ENCODE measurements at places on chromosomes 3 and 15.

DNA sequence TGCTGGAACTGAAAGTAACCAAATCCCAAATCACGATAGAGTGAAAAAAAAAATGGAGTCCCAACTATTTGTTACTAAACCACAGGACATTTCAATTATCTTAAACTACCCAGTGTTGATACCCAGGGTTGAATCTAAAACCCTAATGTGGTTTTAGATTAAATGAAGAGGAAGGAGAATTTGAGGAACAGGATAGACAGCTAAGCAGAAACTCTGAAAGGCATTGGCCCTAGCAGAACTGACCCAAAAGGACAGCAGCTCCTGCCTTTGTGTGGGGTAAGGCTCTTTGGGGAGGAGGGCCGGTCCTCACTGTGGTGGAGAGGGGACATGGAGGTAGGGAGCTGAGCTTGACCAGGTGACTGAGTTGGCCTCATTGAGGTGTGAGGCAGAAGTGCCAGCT lies 30.7 kb upstream of the SNRK start:
- DNase-seq = no peak

DNA sequence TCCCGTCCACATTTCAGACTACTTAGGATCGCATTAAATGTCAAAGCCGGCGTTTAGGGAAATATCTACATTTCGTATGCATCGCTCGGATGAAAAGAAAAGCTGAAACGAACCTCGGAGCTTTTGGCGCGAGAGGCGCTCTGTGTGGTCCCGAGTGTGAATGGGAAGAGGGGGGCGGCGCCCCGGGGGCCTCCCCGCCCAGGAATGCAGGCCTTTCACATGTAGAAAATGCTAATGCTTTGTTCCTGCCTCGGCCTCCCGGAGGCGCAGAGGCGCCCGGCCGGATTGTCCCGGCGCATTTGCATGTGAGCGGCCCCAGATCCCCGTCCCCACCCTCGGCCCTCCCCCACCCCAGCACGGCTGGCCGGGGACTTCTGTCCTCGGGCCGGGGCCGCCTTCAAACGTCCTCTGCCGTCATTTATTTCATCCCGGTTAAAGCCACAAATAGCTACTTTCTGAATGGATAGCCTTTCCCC lies 37.0 kb upstream of the TRIM71 start:
- DNase-seq = no peak

DNA sequence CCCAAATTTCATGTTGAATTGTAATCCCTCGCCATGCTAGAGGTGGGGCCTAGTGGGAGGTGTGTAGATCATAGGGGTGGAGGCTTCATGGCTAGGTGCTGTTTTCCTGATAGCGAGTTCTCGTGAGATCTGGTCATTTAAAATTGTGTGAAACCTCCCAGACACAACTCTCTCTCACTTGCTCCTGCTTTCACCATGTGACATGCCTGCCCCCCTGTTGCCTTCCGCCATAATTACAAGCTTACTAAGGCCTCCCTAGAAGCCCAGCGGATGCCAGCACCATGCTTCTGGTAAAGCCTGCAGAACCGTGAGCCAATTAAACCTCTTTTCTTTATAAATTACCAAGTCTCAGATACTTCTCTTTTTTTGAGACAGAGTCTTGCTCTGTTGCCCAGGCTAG lies 36.0 kb downstream of the CCDC54 start:
- no peak for DNase-seq

- DNase-seq = no peak
Measured at GRCh38 chr3:128155616-128156360, 2.5 kb downstream of the EEFSEC start.

DNA sequence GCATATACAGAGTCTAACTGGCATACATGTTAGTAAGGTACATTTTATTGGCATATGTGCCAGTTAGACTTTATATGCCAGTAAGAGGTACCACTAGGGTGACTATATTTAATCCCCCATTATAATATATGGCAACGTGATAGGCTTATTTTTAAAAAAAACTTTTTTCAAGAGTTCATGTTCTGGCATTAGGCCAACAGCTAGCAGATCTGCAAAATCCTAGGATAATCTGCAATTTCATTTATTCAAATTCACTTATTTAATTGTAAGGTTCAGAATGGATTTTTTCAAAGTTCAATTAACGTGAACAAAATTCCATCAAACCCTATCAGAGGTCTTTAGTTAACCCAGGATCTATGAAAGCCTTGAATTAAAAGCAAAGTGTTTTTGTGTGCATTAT lies 31.9 kb downstream of the NIT2 start:
- DNase-seq = no peak

DNA sequence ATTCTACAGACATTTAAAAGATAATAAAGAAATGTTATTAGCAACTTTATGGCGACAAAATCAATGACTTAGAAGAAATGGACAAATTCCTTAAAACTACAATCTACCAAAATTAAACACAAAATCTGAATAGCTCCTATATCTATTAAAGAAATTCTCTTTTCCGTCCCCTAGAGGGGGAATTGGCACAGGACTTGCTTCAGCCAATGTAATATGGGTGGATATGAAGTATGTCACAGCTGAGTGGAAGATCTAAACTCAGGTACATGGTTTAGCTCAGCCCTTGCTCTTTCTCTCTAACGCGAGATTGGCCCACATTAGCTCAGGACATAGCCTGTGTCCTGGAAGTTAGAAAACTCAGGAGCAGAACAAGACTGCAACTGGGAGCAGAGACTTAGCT lies 79.3 kb downstream of the DNAH12 start:
- no peak for DNase-seq

Measured in NCI-H1092 (cell line).